ENCODE measurements at places on chromosomes 2 and 18.

GRCh38 chr2:150144546-150145298 is 342.7 kb downstream of the RND3 start:
- DNase-seq, result no peak

DNA sequence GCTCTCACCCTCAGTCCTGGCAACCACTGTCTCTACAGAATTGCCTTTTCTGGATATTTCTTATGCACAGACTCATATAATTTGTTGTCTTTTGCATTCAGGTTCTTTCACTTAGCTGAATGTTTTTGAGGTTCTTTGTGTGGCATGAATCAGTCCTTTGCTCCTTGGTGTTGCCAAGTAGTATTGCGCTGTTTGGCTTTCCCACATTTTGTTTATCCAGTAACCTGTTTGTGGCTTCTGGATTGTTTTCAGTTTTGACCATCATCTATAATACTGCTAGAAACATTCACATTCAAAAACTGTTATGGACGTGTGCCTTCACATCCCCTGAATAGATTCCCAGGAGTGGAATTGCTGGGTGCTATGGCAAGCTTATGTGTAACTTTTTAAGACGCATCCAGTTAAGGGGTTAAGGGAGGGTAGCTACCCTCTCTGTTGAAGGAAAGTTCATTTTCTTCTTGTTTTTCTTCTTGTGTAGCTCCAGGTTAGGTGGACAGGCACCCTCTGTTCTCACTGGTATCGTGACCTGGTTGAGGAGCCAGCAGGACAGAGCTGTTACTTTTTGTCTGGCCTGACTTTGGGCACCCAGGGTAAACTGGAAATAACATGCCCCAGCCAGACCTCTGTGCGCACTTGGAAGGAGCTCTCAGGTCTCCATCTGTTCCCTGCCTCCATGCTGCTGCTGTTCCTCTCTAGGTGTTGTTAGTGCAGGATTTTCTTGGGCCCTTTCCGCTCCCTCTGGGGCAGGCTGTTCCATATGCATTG is 29.6 kb downstream of the ARHGAP25 start:
- DNase-seq, result no peak

DNA sequence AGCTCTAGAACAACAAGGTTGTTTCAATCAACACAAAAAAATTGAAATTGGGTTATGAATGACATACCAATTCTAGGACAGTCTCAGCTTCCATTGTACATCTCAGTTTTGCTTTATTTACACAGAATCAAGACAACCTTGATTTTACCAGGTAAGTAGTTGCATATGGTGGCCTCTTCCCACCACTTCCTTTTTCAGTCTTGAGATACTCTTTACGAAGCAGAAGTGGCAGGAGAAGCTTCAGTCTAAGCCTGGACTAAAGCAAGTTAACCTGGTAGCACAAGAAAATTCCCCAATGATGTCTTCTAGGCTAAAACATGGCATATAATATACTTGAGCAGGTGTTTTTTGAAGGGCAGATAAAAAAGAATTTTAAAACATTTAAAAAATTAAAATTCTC is 10.7 kb upstream of the FAM136A start:
- no peak for DNase-seq

GRCh38 chr2:74882299-74882687 is 48.4 kb downstream of the HK2 start:
- DNase-seq, result no peak

GRCh38 chr2:64514008-64514407 is 10.1 kb upstream of the AFTPH start:
- DNase-seq, result no peak

GRCh38 chr2:22795287-22795866 is 589.6 kb upstream of the KLHL29 start:
- no peak for DNase-seq

- no peak for DNase-seq
Observed at GRCh38 chr18:350953-351572, 83.2 kb upstream of the THOC1 start.

DNA sequence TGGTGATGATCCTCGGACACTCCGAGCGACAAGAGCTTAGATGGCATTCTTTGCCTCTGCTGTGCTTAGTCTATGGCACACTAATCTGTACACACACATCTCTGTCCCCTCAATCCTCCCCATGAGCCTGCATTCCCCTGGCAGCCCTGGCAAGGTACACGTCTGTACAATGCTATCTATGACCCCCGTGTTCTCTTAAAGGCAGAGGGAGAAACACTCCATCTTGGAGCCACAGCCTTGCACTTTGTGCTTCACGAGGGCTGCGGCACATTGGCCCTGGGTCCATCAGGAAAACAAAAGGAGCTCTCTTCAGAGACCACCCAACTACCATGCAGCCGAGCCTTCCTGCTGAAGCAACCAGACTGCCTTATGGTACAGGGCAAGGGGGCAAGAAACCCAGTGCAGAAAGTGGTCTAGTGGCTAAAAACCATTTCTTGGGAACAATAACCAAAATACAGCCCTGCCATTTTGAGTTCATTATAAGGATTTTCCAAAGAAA is 42.5 kb downstream of the STEAP3 start:
- DNase-seq, result no peak

- no peak for DNase-seq
Observed at GRCh38 chr2:24022975-24023575, 13.2 kb downstream of the MFSD2B start.

- no peak for DNase-seq
Observed at GRCh38 chr2:69139778-69140670, 127.0 kb downstream of the ANTXR1 start.

DNA sequence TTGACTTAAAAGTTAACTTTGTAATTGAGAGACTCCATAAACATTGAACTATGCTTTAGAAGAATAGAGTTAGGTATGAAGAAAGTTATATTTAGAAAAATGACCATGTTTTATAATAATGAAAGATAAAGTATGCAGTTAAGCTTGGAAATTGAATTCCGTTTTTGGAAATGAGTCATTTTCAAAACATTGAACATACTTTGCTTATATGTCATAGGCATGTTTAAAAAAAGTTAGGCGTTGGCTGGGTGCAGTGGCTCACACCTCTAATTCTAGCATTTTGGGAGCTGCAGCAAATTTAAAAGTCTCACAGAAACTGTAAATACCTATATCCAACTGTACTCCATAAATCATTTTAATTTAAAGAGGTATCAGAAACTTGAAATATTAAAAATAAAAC is 607.4 kb downstream of the CBLN2 start:
- no peak for DNase-seq

- no peak for DNase-seq
Observed at GRCh38 chr2:227219312-227220105, 55.1 kb downstream of the COL4A3 start.

- DNase-seq, result no peak
Observed at GRCh38 chr18:48792611-48793380, 158.0 kb downstream of the SMAD7 start.

GRCh38 chr2:179441551-179441950 is 176.9 kb upstream of the SESTD1 start:
- DNase-seq, result no peak

- peak; percentile 80 for DNase-seq
Observed at GRCh38 chr2:88671786-88672427, 19.6 kb upstream of the RPIA start.

GRCh38 chr18:47912343-47912742 is 18.1 kb downstream of the SMAD2 start:
- no peak for DNase-seq

GRCh38 chr2:88172882-88173281 is 2.7 kb downstream of the THNSL2 start:
- DNase-seq, result no peak

DNA sequence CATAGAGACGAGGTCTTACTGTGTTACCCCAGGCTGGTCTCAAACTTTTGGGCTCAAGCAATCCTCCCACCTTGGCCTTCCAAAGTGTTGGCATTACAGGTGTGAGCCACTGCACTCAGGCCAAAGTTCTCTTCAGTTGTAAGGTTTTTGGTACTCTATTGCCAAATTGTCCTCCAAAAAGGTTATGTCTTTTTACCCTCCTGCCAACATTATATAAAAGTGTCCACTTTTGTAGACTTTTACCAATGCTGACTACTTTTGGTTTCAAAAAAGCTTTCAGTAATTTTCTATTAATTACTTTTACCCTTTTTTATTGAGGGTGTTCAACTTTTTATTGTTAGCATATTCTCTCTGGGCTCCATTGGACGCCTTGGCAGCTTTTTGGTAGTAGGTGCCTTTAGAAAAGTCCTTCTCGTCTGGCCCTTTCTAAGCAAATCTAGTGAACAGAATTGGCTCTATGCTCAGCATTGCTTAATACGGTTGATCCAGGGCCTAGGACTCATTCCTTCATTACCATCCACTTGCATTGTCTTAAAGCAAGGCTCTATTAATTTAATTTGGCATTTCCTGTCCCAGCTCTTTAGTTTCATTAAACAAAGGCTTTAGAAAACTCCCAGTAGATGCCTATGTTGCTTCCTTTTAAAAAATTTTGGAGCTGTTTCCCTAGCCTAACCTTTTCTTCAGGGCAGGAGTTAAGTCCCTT is 16.7 kb upstream of the IL1A start:
- no peak for DNase-seq

- no peak for DNase-seq
Observed at GRCh38 chr2:149872041-149872440, 284.5 kb upstream of the MMADHC start.

DNA sequence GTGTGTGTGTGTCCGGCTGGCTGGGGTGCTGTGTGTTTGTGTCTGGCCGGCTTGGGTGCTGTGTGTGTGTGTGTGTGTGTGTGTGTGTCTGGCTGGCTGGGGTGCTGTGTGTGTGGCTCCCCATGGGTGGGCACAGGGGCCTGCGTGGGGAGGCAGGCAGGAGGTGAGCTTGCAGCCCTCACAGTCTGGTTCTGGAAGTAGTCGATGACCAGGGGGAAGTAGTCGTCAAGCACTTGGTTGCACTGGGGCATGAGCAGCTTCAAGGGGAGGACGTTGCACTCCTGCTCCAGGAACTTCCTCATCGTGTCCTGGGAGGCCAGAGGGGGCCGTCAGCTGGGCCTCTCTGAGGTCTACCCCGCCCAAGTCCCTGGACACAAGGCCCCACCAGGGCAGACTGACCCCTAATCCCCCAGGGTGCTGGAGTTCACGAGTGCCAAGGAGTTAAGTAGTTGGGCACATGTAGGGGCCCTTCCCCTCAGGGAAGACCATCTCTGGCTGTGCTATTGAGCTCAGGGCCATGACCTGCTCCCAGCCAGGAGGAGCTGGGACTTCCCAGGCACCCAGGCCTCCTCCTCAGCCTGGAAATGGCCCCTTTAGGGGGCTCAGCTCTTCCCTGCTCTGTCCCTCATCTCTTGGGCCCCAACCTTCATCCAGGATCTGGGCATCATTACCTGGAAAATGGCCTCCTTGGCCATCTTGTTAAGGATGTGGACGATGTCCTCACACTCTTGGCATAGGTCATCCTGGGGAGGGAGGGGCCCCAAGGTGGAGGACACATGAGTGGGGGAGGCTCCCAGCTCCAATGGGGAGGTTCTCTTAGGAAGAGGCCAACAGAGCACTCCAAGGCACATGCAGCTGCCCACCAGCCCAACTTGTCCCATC is 1.3 kb downstream of the SFTPB start:
- DNase-seq, result no peak

DNA sequence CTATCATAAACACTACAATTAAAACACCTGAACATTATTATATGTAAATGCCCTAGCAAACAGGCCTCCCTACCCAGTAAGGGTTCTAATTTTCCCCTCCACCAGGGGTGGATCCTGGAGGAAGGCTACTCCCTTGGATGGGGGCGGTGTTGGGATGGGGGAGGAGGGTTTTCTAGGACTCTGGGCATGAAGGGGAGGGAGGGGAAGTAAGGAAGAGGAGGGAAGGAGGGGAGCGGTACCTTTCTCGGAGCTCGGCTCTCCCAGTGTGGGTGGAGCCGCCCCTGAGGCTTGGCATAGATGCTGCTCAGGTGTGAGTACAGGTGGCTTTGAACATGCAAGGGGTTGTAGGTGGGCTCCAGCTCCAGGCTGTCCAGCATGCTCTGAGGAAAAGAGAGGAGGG is 5.4 kb downstream of the DOK1 start:
- DNase-seq, result peak; percentile 37

- no peak for DNase-seq
Observed at GRCh38 chr2:126761256-126761980, 105.5 kb downstream of the GYPC start.

GRCh38 chr2:172726172-172726735 is 9.4 kb upstream of the RAPGEF4 start:
- peak; percentile 83 for DNase-seq

DNA sequence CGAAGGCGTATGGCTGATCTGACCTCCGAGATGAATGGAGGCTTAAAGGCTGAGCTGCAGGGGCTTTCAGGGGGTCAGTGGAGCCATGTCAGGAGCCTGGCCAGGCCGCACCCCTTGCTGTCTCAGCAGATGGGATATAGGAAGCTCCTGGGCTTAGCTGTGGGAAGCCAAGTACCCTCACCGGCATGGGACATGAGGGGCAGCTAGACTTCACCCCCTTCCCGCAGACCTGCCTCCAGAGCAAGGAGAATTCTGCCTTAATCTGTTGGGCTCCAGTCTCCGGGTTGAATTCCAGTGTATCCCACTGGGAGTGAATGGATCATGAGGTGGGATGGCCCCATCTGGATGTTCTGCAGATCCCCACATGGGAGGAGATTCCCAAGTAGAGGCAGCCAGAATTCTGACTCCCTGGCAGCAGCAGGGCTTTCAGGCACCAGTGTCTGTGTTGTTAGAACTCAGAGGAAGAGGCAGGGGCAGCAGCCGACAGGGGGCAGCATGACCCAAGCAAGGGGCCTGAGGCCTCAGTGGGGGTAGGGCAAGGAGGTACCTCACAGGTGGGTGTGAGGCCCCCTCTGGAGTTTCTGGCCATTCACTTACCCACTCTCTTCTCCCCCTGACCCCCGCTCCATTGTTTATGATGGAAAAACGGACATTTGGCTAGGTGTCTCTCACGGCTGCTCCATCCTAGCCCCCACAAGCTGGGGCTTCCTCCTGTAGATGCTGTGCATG is 19.1 kb downstream of the CAPG start:
- DNase-seq, result peak; percentile 31

DNA sequence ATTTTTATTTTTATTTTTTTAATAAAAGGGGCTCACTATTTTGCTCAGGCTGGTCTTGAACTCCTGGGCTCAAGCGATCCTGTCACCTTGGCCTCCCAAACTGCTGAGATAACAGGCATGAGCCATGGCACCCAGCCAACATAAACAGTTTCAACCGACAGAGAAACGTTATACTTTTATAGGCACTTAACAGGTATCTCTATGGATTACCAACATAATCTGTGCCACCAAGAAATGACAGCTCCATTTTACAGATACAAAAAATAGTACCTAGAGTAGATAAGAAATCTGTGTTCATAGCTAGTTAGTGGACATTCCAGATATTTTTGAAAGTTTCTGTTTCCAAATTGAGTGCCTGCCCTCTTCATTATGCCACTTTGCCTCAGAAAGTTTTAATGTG is 1316.7 kb downstream of the LRP1B start:
- DNase-seq, result no peak

- no peak for DNase-seq
Observed at GRCh38 chr2:173248381-173248780, 106.3 kb upstream of the CDCA7 start.
